Caki2 (cell line): ENCODE measurements at places on chromosomes 12 and 14.

DNA sequence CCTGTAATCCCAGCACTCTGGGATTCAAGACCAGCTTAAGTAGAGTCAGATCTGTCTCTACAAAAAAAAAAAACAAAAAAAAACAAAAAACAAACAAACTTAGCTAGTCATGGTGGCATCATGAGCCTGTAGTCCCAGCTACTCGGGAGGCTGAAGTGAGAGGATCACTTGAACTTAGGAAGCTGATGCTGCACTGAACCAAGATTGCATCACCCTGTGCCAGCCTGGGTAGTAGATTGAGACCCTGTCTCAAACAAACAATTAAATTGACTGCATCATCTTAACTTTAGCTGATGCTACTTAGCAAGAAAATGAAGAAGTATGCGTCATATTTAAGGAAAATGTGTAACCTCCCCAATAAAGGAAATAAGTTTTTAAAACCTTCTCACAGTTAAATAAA lies 136.6 kb upstream of the ATXN7L3B start:
- peak; percentile 53 for DNase-seq

DNA sequence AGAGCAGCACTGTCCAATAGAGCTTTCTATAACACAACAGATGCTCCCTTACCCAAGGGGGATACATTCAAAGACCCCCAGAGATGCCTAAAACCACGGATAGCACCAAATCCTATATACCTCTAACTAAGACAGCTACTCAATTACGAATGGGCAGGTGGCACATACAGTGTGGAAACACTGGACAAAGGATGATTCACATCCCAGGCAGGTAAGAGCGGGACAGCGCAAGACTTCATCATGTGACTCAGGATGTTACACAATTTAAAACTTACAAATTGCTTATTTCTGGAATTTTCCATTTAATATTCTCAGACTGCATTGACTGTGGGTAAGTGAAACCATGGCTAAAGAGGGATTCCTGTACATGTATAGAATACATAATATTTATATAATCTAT lies 5.5 kb upstream of the HCFC2 start:
- DNase-seq = no peak

DNA sequence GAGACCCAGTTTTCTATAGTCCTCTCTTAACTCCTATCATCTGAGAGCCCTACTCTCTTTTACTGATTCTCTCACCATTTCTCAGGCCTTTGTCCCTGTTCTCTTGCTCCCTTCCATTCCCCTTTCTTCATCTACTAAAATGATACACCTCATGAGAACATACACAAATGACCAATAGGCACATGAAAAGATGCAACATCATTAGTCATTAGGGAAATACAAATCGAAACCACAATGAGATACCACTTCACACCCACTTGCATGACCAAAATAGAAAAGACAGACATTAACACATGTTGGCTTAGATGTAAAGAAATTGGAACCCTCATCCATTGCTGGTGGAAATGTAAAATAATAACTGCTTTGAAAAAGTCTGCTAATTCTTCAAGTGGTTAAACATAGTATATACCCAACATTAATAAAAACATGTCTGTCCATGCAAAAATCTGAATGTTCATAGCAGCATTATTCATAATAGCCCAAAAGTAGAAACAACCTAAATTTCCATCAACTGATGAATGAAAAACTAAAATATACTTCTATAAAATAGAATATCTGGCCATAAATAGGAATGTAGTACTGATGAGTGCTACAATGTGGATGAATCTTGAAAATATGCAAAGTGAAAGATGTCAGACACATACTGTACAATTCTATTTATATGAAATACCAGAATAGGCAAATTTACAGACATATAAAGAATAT lies 66.0 kb downstream of the DENND5B start:
- peak; percentile 50 for DNase-seq

DNA sequence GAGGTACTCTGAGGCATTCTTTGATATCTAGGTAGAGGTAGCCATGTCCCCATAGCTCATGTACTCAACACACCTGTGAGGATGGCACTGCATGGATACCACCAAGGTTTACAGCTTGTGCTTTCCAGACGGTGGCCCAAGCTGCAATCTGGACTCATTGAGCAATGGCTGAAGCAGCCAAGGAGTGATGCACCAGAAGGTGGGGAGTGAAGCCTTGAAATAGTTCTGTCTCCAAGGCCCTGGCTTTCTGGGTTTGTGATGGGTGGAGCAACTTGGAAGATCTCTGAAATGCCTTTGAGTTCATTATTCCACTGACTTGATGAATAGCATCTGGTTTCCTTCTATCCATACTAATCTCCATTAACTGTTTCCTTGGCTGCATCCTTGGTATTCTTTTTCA lies 290.0 kb upstream of the NOVA1 start:
- DNase-seq = no peak

- DNase-seq = peak; percentile 34
Measured at GRCh38 chr12:83700838-83701237, 1014.1 kb downstream of the TMTC2 start.

GRCh38 chr12:5047094-5047493 lies 3.4 kb downstream of the KCNA5 start:
- DNase-seq = no peak

DNA sequence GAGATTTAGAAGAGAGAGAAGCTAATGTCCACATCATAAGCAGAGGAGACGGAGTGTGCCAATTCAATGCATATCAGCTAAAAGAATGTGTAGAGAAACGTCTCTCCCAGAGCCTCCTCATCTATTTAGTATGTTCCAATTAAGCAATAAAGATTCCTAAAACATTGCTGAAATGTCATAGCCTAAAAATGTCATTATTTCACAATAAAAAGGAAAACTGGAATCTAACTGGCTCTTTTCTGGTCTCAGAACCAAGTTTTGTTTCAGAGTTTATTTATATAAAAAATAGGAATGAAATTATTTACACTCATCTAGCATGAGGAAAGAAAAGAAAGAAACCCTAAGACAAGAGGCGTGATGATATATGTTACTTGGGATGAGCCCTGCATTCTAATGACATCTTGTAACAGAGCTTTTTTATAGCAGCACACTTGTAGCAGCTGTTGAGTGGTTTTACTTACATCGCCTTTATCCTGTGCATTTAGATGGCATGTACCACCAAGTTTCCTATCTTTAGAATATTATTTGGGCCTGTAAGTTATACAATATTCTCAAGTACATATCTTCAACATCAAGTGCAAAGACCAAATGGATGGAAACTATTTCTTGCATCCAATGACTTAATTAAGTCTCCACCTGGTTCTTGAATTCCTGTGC lies 266.3 kb upstream of the PRKD1 start:
- DNase-seq = no peak

GRCh38 chr12:29204521-29204920 lies 55.4 kb downstream of the FAR2 start:
- DNase-seq = no peak

GRCh38 chr14:105123064-105123665 lies 45.4 kb downstream of the JAG2 start:
- no peak for DNase-seq

GRCh38 chr12:130708648-130709047 lies 7.5 kb downstream of the RIMBP2 start:
- no peak for DNase-seq

DNA sequence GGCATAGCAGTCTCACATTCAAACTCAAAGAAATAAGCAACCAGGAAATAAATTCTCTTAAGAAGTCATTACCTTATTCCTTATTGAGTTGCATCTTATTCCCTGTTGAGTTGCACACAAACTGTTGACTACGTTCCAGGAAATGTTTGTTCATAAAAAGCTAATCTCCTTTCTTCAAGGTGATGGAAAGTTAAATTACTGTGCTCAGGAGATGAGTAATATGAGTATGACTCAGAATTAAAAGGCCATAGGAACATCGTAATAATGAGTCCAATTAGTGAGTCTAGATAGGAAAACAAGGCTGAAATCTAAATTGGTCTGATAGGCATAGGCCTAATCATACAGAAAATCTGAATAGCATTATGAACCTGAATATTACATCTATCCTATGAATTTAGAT lies 203.1 kb downstream of the SLC2A13 start:
- DNase-seq = no peak

DNA sequence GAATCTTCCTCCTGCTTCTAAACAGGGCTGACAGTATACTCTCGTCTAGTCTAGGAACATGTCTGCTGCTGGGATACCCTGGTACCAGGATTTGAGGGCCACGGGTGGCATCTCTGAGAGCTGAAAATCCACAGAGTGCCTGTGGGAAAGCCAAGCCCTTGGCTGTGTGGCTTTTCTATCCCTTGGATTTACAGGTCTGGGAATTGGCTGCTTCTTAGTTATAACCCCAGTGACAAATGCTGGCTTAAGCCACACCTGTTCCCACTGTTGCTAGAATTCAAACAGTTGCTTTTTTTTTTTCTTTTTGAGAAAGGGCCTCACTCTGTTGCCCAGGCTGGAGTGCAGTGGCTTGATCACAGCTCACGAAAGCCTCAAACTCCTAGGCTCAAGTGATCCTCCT lies 14.3 kb upstream of the RIN3 start:
- no peak for DNase-seq

- DNase-seq = no peak
Measured at GRCh38 chr12:105698075-105698474, 367.6 kb downstream of the C12orf75 start.

DNA sequence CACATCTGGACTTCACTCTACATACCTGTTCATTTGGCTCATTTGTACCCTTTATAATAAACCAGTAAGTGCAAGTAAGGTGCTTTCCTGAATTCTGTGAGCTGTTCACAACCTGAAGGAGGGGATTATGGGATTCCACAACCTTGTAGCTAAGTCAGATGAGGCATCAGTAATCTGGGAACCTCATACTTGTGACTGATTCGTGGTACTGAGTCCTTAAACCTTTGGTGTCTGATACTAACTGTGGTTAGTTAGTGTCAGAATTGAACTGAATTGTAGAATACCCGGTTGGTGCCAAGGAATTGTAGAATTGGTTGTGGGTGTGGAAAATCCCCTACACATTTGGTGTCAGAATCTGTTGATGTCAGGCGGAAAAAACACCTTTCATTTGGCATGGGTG lies 83.4 kb downstream of the TMX1 start:
- no peak for DNase-seq

GRCh38 chr12:106901276-106901675 lies 54.4 kb upstream of the TMEM263 start:
- no peak for DNase-seq

DNA sequence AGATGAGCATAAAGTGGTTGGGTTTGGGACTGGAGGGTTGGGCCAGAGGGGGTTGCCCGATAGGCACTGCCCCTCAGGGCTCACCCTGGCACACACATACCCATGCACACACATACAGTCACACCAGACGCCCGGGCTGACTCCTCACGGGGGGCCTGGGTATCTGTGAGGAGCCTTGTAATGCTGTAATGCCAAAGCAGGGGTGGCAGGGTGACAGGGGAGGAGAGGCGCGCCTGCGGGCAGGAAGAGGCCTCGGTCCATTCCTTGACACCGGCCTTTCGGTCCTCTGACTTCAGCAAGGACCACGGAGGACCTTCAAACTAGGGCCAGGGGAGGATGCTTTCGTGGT lies 375 bp downstream of the FAIM2 start:
- no peak for DNase-seq
